ENCODE measurements at places on chromosomes 3 and 15. TPM values are rescaled to one million over a fixed set of nuclear protein-coding genes. Genes with fewer than 3 reads are reported as not detected.

The SPATA12 gene
- total RNA-seq = not detected

The ILDR1 gene
- total RNA-seq = 0.48 TPM

DNA sequence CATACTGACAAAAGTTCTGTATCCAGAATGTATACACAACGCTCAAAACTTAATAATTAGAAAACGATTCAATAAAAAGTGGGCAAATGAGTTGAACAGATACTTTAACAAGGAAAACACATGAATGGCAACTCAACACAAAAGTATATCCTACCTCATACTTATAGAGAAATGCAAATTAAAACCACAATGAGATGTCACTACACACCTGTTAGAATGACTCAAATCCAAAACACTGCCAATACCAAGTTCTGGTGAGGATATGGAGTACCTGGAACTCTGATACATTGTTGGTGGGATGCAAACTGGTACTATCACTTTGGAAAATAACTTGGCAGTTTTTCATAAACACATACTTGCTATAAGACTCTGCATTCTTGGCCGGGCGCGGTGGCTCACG is 42.1 kb downstream of the PRTG start:
- no peaks in the 10 kb centered on the region for H3K27me3 ChIP-seq
- no peaks in the 10 kb centered on the region for H3K36me3 ChIP-seq
- no peaks in the 10 kb centered on the region for H3K4me1 ChIP-seq

- no peaks in the 10 kb centered on the region for H3K36me3 ChIP-seq
- no peaks in the 10 kb centered on the region for H3K27me3 ChIP-seq
- H3K4me3 ChIP-seq = peak overlapping the region; percentile 84
- no peak overlapping the region for H3K27ac ChIP-seq
These were observed 585 bp downstream of the KIF23 start for GRCh38 chr15:69414701-69415167.

DNA sequence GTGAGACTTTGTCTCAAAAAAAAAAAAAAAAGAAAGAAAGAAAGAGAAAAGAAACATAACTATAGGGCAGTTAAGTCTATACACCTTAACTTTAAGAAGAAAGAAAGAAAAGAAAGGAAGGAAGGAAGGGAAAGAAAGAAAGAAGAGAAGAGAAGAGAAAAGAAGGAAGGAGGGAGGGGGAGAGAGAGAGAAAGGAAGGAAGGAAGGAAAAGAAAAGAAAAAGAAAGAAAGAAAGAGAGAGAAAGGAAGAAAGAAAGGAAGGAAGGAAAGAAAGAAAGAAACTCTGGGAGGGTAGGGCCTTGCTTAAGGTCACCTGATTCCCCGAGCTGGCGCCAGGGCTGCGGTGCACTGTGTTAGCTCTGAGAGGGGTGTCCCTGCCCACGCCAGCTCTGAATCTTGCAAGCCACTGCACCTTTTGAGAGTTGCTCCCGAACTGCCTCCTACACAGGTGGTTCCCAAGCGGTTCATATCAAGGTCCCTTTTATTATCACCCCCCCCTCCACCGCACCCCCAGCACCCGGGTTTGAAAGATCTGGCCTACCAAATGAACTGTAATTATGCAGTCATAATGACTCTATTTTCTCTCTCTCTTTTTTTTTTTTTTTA is 39.2 kb upstream of the VPS8 start:
- H3K36me3 ChIP-seq = no peaks in the 10 kb centered on the region
- no peak for DNase-seq
- no peak overlapping the region for H3K4me3 ChIP-seq
- H3K27me3 ChIP-seq = no peaks in the 10 kb centered on the region
- H3K4me1 ChIP-seq = peaks cover 1% of the 10 kb centered on the region

The CPNE9 gene
- not detected for total RNA-seq

DNA sequence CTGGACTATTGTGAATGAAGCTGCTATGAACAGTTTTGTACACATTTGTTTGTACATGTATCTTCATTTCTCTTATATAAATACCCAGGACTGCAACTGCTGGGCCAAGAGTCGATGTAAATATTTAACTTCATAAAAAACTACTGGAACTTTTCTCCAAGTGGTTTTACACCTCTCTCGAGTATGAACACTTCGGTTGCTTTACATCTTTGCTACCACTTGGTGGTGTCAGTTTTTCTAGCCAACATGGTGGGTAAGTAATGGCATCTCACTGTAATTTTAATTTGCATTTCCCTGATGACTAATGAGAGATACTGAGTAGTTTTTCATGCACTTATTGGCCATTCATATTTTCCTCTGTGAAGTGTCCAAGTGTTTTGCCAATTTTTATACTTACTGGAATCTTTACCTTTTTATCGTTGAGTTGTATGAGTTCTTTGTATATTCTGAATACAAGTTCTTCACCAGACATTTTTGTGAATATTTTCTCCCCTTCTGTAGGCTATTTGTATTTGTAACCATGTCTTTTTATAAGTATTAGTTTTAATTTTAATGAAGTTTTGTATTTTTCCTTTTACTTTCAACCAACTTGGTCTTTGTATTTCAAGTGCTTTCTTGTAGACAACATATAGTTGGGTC is 44.4 kb downstream of the PCOLCE2 start:
- no peak overlapping the region for H3K4me3 ChIP-seq
- no peak overlapping the region for H3K27ac ChIP-seq
- H3K4me1 ChIP-seq = peaks cover 5% of the 10 kb centered on the region
- DNase-seq = no peak
- no peaks in the 10 kb centered on the region for H3K36me3 ChIP-seq

- no peak overlapping the region for H3K4me3 ChIP-seq
- no peaks in the 10 kb centered on the region for H3K27me3 ChIP-seq
- no peak for DNase-seq
These were observed 333.0 kb upstream of the SATB1 start for GRCh38 chr3:18758047-18758704.

DNA sequence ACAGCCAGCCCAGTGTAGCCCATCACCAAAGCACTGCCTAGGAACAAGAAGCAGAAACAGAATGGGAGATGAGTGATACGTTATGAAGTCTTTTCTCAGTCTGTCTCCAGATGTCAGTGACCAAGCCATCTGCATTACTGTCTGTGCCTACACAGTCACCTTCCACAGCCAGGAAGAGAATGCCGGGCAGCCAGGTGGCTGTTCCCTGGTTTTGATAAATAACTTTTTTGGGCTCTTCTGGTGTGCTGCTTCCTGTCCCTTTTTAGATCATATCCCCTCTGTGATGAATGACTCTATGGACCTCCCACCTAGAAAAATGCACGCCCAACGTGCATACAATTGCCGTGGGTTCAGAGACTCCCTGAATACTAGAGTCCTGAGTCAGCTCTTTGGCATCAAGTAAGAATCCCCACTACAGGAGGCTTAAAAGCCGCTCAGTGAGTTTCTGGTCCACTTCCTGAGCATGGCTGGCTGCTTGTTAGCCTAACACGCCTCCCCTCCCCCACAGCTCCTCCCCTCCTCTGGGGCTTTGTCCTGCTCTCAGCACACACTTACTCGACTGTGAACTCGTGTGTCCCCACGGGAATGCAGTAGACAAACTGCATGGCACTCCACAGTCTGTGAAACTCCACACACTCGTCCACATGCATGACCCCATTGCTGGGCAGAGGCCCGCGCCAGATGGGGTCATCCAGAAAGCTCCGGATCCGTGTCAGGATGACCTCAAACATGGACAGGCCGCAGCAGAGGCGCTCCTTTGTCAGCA is 34.7 kb downstream of the NIPA2 start:
- no peak for DNase-seq
- no peak overlapping the region for H3K4me3 ChIP-seq
- no peak overlapping the region for H3K27ac ChIP-seq
- no peaks in the 10 kb centered on the region for H3K4me1 ChIP-seq
- H3K36me3 ChIP-seq = no peaks in the 10 kb centered on the region

DNA sequence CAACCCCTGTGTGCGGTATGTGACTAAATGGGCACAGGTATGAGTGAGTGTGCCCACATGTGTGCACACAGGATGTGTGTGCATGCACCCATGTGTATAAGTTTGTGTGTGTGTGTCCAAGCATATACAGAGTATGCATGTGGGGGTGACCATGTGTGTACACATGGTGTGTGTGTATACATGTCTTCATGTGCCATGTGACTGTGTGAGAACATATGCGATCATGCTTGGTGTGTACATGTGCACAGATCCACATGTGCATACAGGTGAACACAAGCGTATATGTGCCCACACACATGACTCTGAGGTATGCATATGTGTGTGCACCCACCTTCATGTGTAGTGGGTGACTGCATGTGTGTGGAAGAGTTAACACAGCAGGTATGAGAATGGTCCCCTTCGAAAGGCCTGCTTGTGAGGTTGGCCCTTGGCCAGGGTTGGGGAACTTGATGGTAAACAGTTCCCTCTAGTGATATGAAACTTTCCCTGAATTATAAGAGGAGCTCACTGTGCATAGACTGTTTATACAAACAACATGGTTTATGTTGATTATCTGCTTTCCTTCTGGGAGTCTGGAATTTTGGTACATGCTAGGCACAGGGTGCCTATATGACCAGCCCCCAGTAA is 10.3 kb downstream of the PFKFB4 start:
- no peak overlapping the region for H3K4me3 ChIP-seq
- DNase-seq = no peak
- H3K27me3 ChIP-seq = no peaks in the 10 kb centered on the region
- H3K36me3 ChIP-seq = no peaks in the 10 kb centered on the region
- H3K27ac ChIP-seq = no peak overlapping the region

DNA sequence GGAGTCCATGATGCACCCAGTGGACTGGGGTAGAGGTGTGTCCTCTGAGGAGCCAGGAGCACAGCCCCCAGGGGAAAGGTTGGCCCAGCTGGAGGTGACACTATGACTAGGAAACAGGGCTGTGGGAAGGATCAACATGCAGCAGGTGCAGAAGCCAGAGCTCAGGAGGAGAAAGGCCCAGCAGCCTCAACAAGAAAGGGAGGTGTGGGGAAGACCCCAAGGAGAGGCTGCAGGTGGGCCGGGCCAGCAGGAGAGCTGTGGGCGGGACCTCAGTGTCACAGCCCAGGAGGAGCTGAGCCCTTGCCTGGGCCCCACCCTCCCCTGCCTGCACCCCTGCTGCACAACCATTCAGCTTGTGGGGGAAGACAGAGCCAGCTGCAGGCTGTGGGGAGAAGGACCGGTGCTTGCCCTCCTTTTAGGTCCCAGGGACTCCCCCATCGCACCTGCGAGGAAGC is 18.4 kb upstream of the KLF13 start:
- DNase-seq = no peak
- no peak overlapping the region for H3K4me3 ChIP-seq
- H3K27ac ChIP-seq = no peak overlapping the region
- H3K36me3 ChIP-seq = no peaks in the 10 kb centered on the region
- no peaks in the 10 kb centered on the region for H3K4me1 ChIP-seq
- no peaks in the 10 kb centered on the region for H3K27me3 ChIP-seq

DNA sequence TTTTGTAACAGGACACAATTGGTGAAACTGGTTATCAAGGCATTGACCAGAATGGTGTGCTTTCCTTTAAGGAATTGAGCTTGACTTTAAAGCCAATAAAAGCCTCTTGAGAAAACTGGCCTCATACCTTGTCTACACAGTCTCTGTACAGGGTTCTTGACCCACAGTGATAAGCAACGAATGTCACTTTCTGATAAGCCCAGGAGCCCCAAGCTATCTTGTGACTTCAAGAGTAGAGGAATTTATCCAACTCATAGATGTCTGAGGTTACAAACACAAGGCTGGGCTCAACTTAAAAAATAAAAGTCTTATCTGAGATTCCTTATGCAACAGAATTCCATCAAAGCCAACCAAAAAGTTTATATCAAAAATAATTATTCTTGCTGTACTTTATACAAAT is 212.1 kb downstream of the GBE1 start:
- H3K4me3 ChIP-seq = no peak overlapping the region
- no peaks in the 10 kb centered on the region for H3K27me3 ChIP-seq
- DNase-seq = no peak
- no peak overlapping the region for H3K27ac ChIP-seq
- peaks cover 1% of the 10 kb centered on the region for H3K4me1 ChIP-seq

DNA sequence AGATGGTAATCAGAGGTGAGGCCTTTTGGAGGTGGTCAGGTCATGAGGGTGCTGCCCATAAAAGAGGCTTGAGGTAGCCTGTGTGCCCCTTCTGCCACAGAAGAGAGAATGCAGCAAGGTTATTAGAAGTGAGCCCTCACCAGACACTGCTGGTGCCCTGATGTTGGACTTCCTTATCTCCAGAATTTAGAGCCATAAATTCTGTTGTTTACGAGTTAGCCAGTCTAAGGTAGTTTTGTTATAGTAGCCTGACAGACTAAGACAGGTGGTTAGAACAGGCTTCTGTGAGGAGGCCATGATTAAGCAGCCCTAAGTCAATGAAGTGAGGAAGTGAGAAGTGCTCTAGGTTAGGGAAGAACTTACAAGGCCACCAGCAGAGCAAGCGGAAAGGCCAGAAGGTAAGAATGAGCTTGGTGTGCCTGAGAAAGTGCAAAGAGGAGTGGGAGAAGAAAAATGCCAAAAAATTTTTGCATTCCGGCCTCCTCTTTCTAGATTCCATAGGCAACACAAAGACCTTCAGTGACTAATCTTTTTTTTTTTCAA is 44.2 kb upstream of the STT3B start:
- H3K4me3 ChIP-seq = no peak overlapping the region
- H3K27ac ChIP-seq = no peak overlapping the region

DNA sequence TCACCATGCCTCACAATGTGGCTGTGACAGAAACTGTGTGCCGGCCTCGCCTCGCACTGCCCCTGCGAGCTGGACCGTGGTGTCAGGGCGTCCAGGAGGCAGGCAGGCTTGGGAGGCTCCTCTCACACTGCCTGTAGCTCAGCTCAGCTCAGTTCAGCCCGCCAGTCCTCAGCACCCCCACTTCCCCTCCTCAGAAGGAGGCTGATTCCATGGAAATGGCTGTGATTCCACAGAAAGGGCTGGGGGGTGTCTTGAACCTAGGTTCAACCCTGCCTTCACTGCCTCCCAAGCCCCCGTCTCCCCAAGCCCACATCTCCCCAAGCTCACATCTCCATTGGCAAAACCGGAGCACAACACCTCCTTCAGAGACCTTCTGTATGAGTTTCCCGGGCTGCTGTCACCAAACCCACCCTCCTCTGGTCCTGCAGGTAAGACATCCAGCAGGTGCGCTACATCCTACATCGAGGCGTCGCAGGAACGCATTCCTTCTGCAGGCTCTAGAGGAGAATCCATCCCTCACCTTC is 94.0 kb downstream of the OCA2 start:
- no peaks in the 10 kb centered on the region for H3K4me1 ChIP-seq
- DNase-seq = no peak
- no peak overlapping the region for H3K27ac ChIP-seq
- H3K4me3 ChIP-seq = no peak overlapping the region
- H3K27me3 ChIP-seq = no peaks in the 10 kb centered on the region
